Transverse colon (tissue), 4 donors: ENCODE measurements at places on chromosomes 7 and 10.

DNA sequence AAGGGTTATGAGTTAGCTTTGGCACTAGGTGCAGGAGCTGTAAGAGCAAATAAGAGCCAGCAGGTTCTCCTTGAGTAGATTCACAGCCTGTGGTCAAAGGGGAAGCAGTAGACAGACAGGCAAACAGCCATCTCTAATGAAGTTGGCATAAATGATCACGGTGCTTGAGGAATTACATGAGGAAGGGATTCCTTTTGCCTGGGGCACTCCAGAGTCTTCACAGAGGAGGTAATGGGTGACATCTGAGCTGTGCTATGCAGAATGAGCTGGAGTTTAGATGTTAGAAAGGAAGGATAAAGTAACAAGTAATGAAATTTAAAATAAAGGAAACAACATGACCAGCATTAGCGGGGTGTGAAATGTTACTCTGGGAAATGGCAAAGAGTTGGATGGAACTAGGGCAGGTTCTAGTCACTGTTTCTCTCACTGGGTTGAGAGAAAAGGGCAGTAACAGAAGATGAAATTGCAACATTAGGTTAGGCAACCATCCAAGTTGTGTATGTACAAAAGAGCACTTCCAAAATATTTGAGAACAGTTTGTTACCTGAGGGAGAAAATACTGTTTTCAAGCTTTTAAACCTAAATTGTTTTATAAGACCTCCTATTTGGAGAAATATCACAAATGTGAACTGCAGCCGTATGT lies 613.8 kb downstream of the PHTF2 start:
- DNase-seq: no peak

GRCh38 chr7:2512179-2512661 lies 7.4 kb upstream of the LFNG start:
- DNase-seq: peak; percentile 42

DNA sequence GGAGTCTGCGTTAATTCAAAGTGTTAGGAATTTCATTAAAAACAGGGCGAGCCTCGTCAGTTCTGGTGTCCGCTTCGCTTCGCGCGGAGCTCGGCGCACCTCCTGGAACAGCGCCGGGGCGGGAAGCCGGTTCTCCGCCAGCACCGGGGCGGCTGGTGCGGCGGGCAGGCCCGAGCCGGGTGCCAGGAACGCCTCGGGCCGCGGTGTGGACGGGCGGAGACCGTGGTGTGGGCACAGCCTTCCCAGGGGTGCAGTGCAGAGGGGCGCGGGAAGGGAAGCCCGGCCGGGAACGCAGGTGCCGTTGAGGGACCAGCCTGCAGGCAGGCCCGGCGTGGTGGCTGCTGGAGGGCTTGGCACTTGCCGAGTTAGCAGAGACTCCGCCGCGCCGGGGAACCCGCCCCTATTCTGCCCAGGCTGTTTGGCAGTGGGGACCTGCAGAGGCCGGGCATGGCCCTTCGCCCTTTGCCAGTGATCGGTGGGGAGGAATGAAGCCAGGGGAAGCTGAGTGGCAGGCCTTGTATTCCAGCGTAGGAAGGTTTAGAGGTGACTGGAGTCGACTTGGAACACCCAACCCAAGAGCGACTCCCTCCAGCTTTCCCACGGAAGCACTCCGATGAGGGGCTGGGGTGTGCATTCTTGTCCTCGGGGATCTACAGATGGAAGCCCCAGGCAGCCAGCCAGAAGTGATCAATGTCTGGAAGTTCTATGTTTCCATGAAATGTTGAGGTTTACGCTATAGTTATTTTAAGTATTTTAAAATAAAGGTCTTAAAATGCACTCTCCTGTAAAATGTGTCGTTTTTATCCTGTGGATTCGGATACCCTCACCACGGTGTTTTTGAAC lies 945 bp upstream of the RHEB start:
- peak; percentile 62 for DNase-seq

GRCh38 chr7:142030294-142030693 lies 34.6 kb downstream of the MGAM start:
- no peak for DNase-seq

- DNase-seq: no peak
Measured at GRCh38 chr10:52662256-52662655, 110.3 kb downstream of the MBL2 start.

DNA sequence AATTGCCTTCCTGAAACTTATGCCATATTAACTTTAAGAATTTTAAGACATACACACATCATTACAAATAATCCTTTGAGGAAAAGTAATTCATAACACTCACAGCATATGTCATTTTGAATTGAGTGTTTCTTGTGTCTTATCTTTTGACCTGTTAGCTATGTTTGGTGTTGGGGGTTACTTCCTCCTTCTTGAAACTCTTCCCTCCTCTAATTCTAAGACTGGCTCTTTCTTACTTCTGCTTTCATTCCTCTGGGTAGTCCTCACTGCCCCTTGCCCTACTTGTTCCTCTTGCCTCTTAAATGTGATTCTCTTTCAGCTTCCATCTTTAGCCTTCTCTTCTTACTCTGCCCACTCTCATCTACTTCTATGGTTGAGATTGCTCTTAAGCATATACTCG lies 28.3 kb upstream of the PIP4K2A start:
- DNase-seq: no peak
